Cerebellar cortex (tissue), 1 donor: ENCODE measurements at places on chromosomes 12 and 14.

GRCh38 chr12:118979763-118980406 is 1.5 kb upstream of the SRRM4 start:
- peak; percentile 86 for DNase-seq

GRCh38 chr14:101116065-101116464 is 212.5 kb upstream of the RTL1 start:
- no peak for DNase-seq

GRCh38 chr12:53453953-53454640 is 2.2 kb downstream of the PCBP2 start:
- no peak for DNase-seq

GRCh38 chr12:3222979-3223378 is 145.8 kb downstream of the TSPAN9 start:
- no peak for DNase-seq

DNA sequence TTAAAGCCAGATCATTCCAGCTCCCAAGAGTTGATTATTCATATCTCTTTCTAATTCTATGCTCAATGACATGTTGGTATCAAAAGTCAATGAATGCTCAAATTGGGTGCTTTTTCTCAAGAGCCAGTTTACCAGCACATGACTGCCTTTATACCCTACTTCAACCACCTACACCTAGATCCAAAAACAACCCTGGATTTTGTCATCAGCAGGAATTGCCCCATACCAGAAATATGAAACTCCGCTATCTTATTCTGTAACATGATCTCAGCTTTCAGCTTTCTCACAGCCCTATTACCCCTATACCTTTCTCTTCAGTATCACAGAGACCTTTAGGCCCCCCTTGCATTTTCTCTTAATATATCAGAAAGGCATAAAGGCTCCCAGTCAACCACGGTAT is 32.3 kb upstream of the ESR2 start:
- DNase-seq, result no peak

DNA sequence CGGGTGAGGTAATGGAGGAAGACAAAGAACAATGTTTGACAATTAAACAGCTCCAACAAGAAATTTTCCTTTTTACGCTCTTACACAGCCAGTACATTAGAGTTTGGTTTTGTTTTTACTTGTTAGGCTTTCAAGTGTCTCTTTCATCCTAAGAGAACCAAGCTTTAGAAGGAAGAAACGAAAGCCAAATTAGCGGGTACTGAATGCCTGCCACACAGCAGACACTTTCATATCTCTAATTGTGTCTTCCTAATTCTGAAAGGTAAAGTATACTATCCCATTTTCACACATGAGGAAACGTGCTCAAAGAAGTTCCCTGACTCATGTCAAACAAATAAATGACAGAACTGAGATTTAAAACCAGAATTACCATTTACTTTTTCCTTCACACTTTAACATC is 65.0 kb downstream of the CDK17 start:
- no peak for DNase-seq

- DNase-seq, result no peak
Observed at GRCh38 chr14:86462193-86462753, 932.3 kb downstream of the FLRT2 start.

GRCh38 chr12:2334689-2335088 is 281.9 kb downstream of the CACNA1C start:
- no peak for DNase-seq
